ENCODE measurements at places on chromosomes 12 and 14.

- no peak for DNase-seq
These were observed 111.4 kb downstream of the CRACR2A start for GRCh38 chr12:3641428-3642018.

- DNase-seq, result no peak
These were observed 179.3 kb downstream of the PCNX1 start for GRCh38 chr14:71086567-71086966.

GRCh38 chr12:92509156-92509738 is 193.5 kb upstream of the PLEKHG7 start:
- no peak for DNase-seq

DNA sequence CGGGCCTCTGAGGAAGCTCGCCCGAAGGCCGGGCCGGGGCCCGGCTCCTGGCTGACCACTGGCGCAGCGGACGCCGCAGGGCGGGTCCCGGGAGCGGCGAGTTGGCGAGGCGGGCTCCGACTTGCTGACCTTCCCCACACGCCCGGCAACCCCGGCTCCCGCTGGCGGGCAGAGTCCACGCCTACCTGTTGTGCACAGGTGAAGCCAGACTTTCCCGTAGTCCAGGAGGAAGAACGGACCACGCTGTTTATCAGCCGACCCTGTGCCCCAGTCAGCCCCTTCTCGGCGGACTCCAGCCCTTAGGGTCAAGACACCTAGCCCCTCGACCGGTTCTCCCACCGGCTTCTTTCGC is 407 bp downstream of the HEATR5A start:
- no peak for DNase-seq

DNA sequence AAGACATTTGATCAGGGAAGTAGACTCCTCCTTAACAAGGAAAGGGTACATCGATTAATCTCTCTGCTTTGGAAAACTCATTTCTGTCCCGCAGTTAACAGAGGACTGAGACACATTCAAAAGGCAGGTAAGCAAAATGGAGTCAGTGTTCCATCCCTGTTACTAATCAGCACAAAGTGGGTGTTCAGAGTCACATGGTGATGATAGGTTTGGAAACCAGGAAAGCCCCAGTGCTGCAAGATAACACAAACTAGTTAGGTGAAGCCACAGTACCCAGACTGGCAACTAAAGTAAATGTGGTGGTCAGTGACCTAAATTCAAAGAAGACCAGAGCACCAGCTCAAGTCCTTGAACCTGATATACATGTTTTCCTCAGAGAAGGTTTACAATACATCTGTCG is 1.8 kb downstream of the OR4K17 start:
- no peak for DNase-seq

DNA sequence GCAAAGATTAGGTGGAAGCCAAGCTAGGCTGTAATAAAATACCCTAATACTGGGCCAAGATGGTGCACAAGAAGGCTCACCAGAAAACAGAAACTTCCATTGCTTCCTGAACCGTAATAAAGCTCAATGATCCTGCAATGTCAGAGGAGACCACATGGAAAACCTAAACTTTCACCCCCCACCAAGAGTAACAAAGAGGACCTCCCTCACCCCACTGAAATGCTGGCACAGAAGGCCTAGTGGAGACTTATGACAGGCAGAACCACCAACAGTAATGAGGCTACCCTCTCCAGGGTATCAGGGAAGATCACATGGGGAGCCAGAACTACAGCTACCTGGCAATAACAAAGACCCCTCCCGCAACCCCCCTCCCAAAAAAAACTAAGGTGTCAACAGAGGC is 43.1 kb downstream of the CEP83 start:
- no peak for DNase-seq

DNA sequence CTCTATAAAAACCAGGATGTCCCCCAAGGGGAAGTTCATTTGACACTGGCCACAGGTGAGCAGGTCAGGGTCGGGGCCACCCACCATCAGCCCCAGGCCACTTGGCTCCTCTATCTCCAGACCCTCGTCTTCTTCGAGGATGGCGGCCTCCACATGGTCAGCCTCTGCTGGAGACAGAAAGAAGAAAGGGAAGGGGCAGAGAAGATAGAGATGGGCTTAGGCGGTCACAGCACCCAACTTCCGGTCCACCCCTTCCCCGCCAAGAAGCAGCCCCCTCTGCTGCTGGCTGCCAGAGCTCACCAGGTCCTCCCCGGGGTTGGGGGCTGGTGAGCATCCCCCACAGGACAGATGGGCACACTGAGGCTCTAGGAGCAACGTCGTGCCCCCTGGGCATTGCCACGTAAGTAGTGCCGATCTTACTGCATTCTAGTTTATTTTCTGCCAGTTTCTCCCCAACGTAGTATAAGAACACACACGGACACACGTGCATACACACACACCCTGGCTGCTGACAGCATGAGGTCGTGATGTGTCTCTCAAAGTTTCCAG is 14.2 kb downstream of the BCL11B start:
- no peak for DNase-seq

- no peak for DNase-seq
These were observed 80.1 kb downstream of the CHST11 start for GRCh38 chr12:104536841-104537240.

DNA sequence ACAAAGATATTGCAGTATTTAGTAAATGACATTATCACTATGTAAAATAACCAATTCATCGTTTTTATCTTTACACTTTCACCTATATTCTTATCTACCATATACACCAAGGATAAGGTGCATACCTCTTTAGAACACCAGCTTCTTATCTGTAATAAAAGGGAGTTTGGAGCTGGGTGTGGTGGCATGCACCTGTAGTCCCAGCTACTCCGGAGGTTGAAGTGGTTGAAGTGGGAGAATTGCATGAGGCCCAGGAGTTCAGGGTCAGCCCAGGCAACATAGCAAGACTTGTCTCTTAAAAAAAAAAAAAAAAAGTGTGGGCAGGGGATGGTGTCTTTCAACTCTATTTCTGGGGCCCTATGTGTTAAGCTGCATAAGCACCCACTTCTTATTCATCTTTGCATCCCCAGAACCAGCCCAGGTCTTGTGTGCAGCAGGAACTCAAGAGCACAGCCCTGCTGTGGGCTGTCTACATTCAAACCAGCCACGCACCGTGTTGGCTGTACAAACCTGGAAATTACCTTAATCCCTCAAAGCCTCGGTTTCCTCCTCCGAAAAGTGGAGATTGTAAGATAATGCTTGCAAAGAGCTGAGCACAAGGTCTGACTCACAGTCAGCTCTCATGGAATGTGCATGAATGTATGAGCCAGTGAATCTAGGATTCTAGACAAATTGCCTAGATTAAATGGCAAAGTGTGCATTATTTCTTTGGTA is 256.6 kb upstream of the FOXN3 start:
- DNase-seq, result no peak

GRCh38 chr14:102893452-102893851 is 29.0 kb upstream of the AMN start:
- DNase-seq, result no peak

DNA sequence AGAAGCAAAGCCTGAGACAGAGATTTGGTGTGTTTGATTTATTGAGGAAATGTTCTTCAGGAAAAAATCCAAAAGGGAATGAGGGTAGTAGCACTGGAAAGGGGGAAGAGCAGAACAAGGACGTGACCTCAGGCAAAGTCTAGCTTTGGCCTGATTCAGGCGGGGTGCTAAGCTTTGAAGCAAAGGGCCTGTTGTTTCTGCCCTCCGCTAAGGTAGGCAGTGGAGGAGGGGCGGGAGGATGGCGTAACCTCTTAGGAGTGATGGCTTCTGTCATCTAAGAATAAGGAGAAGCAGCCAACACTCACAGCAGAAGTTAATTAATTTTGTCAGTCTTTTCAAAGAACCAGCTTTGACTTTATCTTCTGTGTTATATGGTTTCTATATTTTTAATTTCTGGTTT is 20.4 kb downstream of the ABHD12B start:
- no peak for DNase-seq

GRCh38 chr12:66354291-66354690 is 52.0 kb downstream of the HELB start:
- no peak for DNase-seq

DNA sequence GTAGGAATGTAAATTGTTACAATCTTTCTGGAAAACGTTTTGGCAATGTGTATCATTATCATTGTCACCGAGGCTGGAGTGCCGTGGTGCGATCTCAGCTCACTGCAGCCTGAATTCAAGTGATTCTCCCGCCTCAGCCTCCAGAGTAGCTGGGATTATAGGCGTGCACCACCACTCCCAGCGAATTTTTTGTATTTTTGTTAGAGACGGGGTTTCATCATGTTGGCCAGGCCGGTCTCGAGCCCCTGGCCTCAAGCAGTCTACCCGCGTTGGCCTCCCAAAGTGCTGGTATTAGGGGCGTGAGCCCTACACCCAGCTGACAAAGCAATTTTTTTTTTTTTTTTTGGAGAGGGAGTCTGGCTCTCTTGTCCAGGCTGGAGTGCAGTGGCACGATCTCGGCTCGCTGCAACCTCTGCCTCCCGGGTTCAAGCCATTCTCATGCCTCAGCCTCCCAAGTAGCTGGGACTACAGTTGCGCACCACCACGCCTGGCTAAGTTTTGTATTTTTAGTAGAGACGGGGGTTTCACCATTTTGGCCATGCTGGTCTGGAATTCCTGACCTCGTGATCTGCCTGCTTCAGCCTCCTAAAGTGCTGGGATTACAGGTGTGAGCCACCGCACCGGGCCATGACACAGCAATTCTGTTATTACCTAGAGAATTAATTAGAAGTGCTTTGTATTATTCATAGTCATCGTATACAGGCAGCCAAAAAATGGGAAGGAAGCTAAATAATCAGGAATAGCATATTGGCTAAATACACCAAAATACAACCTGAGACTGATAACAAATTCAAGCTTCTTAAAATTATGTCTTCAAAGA is 1.2 kb downstream of the ACTR6 start:
- DNase-seq, result no peak

DNA sequence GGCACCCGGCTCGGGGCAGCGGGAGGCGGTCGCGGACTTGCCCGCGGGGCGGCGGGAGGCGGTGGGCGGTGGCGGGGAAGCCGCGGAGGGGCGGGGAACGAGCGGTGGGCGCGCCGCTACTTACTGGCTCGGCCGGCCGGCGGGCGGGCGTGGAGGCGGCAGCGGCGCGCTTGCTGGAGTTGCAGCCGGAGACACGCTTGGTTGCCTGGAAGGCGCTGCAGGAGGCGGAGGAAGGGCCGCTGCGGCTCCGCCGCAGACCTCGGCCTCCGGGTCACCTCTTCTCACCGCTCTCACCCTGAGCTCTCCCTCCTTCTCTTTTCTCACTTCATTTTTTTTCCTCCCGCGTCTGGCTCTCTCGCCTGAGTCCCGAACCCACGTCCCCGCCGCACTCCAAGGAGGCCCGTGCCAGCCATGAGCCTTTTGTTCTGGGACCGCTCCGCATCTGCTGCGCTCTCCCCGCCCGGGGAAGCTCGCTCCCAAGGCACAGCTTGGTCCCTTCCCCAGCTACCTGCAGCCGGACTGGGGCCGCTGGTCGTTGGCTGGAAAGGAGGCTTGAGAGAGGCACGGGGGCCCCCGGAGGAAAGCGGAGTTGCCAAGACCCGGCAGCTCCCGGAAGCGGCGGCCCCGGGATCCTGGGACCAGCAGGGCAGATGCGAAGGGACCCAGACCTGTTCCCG is 592 bp upstream of the KCNK10 start:
- peak; percentile 22 for DNase-seq

DNA sequence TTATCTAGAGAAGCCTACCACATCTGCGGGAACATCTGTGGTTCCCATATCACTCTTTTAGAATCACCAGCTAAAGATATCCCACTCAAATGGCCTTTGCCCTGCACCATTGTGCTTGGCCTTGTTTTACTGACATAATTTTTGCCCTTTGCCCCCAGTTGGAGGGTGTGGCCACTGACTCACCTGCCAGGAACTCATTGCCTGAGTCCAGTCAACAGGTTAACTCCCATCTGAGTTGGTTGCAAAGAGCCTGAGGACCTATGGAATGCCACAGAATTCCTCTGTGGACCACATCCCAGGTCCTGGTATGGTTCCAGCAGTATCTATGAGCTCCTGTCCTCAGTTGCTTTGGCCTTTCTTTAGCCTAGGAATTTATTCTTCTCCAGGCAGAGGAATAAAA is 55.7 kb upstream of the PTGR2 start:
- DNase-seq, result no peak

DNA sequence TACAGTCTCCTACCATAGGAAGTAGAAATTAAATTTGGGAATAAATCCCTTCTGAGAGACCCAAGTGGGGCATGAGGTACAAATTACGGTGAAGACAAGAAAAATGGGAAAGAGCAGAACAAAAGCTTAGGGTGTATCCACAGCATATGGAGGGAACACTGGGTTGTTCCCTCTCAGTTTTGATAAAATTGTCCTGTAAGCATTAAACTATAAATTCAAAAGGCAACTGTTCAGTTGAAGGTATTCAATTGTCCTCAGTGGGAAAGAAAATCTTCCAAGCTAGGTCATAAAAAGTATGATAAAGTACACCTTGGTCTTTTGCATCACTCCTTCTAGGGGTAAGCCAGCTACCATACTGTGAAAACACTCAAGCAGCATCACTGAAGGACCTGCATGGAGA is 118.3 kb upstream of the LRFN5 start:
- no peak for DNase-seq

DNA sequence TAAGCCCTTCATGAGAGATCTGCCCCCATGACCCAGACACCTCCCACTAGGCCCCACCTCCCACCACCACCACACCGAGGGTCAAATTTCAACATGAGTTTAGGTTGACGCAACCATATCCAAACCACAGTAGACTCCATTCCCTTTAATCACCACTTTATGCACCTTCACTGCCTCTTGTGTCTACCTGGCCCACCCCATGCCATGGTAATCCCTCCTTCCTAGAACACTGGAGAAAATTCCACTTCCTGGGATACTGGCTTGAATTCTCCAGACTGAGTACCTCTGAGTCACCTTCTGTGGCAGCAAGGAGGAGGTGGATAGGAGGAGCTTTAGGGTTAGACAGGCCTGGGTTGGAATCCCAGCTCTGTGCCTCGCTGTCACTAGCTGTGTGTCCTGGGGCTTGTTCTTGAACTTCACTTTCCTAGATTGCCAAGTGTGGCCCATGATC is 26.1 kb upstream of the CIPC start:
- no peak for DNase-seq

- no peak for DNase-seq
These were observed 48.4 kb downstream of the GALNT4 start for GRCh38 chr12:89476232-89476631.

DNA sequence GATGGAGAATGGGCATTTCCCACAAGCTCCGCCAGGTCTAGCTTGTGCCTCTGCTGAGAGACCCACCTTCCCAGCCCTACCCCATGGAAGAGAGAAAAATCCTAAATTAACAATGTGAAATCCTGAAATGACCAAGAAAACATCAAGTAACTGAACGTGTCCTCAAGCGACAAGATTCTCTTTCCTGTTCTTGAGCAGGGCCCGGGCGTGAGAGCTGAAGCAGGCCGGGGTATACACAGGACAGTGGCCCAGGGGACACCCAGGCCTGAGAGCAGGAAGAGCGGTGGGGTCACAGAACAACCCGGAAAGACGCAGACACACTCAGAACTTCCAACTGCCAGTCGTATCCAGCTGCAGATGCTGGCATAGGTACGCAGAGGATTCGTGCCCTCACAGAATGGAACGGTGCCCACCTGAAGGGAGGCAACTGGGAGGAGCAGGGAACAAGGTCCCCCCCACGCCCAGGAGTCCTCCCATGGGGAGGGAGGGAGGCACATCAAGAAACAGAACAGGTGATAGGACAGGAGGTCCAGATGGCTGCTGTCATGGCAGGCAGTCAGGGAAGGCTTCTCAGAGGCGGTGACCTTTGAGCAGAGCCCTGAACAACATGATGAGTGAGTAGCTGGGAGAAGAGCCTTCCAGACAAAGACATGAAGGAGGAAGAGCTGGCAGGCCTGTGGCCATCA is 9.1 kb downstream of the RIMBP2 start:
- no peak for DNase-seq
